ENCODE measurements at places on chromosomes 1 and 21.

- no peak for DNase-seq
These were observed 275.2 kb downstream of the KAZN start for GRCh38 chr1:14873677-14874076.

DNA sequence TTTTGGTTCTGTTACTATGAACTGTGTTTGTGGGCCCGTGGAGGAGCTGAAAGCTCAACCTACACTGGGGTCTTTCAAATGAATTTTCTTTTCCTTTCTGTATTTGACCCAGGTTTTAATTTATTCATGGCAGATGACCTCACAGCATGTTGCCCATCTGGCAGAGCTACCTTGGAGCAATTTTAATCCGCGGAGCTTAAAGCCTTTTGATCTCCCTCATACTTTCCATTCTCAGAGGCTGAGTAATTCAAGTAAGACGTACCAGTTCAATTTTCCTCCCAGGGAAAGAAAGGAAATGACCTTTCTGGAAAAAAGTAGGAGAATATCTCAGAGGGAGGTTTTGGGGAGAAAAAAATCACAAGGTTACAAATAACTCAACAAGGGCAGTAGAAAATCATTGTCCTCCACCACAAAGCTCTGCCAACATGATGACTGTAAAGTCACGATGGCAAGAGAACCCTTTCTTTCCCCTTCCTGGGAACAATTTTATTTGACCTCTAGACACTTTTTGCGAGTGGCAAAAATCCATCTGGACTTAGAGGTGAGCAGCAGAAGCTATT, 21.6 kb upstream of the PCP4 start:
- no peak for DNase-seq

DNA sequence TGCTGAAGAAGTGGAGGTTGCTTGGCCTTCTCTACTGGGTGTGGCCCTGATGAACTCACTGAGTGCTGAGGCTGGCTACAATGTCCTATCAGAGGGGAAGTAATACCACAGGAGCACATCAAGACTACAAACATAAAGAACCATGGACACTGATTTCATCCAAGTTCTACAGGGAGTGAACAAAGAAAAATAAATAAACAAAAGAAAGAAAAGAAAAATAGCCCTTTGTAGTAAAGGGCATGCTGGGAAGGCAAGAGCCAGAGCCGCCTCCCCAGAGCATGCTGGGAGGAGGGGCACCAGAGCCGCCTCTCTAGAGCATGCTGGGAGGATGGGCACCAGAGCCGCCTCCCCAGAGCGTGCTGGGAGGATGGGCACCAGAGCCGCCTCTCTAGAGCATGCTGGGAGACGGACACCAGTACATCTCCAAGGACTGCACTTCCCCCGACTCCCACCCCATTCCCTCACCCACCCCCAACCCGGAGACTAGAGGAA, 65.9 kb downstream of the LAMC2 start:
- DNase-seq: no peak

GRCh38 chr1:149977345-149977744, 33.2 kb downstream of the OTUD7B start:
- DNase-seq: no peak

DNA sequence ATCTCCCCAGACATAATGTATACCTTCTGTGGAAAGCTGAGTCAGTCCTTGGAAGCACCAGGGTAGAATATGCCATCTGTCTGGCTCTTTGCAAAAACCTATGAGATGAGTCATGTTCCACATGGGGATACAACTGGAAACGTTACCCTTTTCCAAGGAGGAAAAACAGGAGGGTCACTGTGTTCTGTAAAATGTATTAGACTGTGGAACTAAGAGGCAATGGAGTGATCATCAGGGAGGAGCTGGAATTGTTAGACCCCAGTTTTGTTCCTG, 16.1 kb upstream of the PSMD4 start:
- DNase-seq: no peak

All from stimulated activated CD8-positive, alpha-beta memory T cell treated with anti-CD3 and anti-CD28 coated beads, Interleukin-12 subunit alpha, Interleukin-12 subunit beta, amount 100 ng/mL, for 1 hour (primary cell).